ENCODE measurements at places on chromosomes 6 and 20.

DNA sequence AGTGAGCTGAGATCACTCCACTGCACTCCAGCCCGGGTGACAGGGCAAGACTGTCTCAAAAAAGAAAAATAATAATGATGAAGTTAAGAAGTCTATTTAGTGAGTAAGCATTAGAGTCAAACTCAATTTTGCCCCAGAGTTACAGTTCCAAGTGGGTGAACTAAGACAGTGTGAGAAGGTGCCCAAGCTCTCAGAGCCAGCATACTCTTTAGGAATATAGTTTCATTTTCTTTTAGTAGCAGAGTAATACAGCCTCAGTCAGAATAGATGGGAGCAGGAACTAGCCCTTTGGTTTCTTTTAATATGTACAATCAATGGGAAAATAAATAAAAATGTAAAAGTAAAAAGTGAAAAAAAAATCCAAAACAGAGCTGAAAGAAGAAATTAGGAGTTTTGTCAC is 87.0 kb upstream of the ADGRF1 start:
- peaks cover 13% of the 10 kb centered on the region for H3K4me1 ChIP-seq
- no peak for DNase-seq
- H3K4me3 ChIP-seq, result no peak overlapping the region
- no peaks in the 10 kb centered on the region for H3K27me3 ChIP-seq

DNA sequence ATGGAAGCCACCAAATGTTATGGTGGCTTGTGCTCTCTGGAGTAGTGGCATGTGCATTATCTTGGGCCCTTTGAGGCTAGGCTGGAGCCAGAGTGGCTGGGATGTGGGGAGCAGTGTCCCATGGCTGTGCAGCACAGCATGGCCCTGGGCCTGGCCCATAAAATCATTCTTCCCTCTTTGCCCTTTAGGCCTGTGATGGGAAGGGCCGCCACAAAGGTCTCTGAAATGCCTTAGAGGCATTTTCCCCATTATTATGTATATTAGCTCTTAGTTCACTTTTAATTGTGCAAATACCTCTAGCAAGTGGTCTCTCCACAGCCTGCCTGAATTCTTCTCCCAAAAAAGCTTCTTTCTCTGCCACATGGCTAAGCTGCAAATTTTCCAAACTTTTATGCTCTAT is 297.3 kb upstream of the IRAK1BP1 start:
- no peaks in the 10 kb centered on the region for H3K36me3 ChIP-seq
- H3K27me3 ChIP-seq, result no peaks in the 10 kb centered on the region
- DNase-seq, result no peak
- no peak overlapping the region for H3K27ac ChIP-seq

- DNase-seq, result no peak
- H3K27me3 ChIP-seq, result no peaks in the 10 kb centered on the region
- no peak overlapping the region for H3K27ac ChIP-seq
These were observed 239.8 kb downstream of the PTPRT start for GRCh38 chr20:42949950-42950349.

DNA sequence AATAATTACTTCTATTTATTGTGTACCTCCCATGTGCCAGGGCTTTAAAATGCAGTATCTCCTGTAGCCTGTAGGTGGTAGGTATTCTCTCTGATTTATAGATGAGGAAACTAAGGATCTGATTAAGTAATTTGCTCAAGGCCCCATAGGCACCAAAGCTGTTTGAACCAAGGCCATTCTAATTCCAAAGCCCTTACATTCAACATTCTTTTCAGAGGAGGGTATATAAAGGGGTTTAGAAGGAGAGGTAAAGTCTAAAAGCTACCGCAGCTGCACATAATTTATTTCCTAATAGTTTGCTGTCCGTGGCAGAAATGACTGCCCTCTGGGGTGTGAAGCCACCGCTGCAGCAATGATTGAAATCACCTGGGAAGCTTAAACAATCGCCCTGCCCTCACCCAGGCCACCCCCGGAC is 95.0 kb upstream of the FAM8A1 start:
- DNase-seq, result peak; percentile 51
- no peaks in the 10 kb centered on the region for H3K27me3 ChIP-seq
- H3K4me1 ChIP-seq, result peaks cover 7% of the 10 kb centered on the region
- no peak overlapping the region for H3K27ac ChIP-seq

GRCh38 chr20:49750611-49751396 is 37.1 kb upstream of the B4GALT5 start:
- no peaks in the 10 kb centered on the region for H3K36me3 ChIP-seq
- DNase-seq, result peak; percentile 10
- H3K4me1 ChIP-seq, result peaks cover 6% of the 10 kb centered on the region
- H3K27ac ChIP-seq, result no peak overlapping the region

- H3K4me1 ChIP-seq, result peaks cover 23% of the 10 kb centered on the region
- peak overlapping the region; percentile 79 for H3K27ac ChIP-seq
- H3K27me3 ChIP-seq, result no peaks in the 10 kb centered on the region
- H3K36me3 ChIP-seq, result no peaks in the 10 kb centered on the region
- DNase-seq, result peak; percentile 46
These were observed 475 bp upstream of the TMEM181 start for GRCh38 chr6:158559338-158559894.

DNA sequence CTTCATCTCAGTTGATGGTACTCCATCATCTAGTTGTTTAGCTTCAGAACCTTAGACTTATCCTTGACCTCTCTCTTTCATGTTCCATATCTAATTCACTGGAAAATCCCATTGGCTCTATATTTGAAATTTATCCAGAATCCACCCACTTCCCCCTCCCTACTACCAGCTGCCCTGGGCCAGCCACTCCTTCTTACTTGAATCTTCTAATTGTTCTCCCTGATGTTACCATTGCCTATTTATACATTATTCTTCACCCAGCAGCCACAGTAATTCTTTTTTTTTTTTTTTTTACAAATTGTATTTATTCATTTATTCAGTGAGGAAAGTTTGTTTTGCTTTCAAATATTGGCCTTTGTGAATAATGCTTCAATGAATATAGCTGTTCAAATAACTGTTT is 8.2 kb downstream of the SEC23B start:
- H3K4me1 ChIP-seq, result no peaks in the 10 kb centered on the region
- peaks cover 34% of the 10 kb centered on the region for H3K36me3 ChIP-seq
- no peaks in the 10 kb centered on the region for H3K27me3 ChIP-seq

DNA sequence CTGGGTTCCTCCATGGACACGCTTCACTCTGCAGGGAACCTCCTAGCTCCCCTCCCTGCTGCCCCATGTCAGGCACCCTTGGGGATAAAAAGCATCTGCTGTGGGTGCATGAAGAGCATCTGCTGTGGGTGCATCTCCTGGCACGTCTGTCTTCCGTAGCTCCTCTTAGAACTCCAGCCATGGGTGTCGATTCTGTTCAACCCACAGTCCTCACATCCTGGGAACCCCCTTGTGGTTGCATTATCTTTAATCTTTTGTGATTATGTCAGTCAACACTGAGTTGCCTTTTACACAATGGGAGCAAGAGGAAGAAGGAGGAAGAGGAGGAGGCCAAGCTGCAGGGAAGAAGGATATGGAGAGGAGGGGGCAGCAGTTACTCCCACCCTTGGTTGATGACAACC is 24.1 kb upstream of the CCR6 start:
- DNase-seq, result no peak
- no peaks in the 10 kb centered on the region for H3K36me3 ChIP-seq

GRCh38 chr6:170003027-170003426 is 251.6 kb downstream of the ERMARD start:
- no peaks in the 10 kb centered on the region for H3K4me1 ChIP-seq
- no peak for DNase-seq
- no peak overlapping the region for H3K4me3 ChIP-seq

GRCh38 chr6:46412662-46413061 is 78.6 kb downstream of the RCAN2 start:
- 0 out of 2 replicates have a peak, but pooled peaks cover 6% of the 10 kb centered on the region for H3K4me1 ChIP-seq
- H3K27me3 ChIP-seq, result no peaks in the 10 kb centered on the region
- H3K27ac ChIP-seq, result no peak overlapping the region
- no peak for DNase-seq
- H3K4me3 ChIP-seq, result no peak overlapping the region
- H3K36me3 ChIP-seq, result no peaks in the 10 kb centered on the region

GRCh38 chr6:2524090-2524489 is 226.6 kb downstream of the MYLK4 start:
- DNase-seq, result peak; percentile 15
- H3K36me3 ChIP-seq, result no peaks in the 10 kb centered on the region
- peaks cover 5% of the 10 kb centered on the region for H3K4me1 ChIP-seq

GRCh38 chr6:15521582-15521981 is 141.2 kb downstream of the DTNBP1 start:
- no peak overlapping the region for H3K4me3 ChIP-seq
- H3K4me1 ChIP-seq, result no peaks in the 10 kb centered on the region
- DNase-seq, result no peak

- DNase-seq, result no peak
- no peaks in the 10 kb centered on the region for H3K27me3 ChIP-seq
- peaks cover 8% of the 10 kb centered on the region for H3K4me1 ChIP-seq
- H3K27ac ChIP-seq, result no peak overlapping the region
- H3K4me3 ChIP-seq, result no peak overlapping the region
- H3K36me3 ChIP-seq, result no peaks in the 10 kb centered on the region
These were observed 66.2 kb downstream of the SESN1 start for GRCh38 chr6:109028439-109028838.

DNA sequence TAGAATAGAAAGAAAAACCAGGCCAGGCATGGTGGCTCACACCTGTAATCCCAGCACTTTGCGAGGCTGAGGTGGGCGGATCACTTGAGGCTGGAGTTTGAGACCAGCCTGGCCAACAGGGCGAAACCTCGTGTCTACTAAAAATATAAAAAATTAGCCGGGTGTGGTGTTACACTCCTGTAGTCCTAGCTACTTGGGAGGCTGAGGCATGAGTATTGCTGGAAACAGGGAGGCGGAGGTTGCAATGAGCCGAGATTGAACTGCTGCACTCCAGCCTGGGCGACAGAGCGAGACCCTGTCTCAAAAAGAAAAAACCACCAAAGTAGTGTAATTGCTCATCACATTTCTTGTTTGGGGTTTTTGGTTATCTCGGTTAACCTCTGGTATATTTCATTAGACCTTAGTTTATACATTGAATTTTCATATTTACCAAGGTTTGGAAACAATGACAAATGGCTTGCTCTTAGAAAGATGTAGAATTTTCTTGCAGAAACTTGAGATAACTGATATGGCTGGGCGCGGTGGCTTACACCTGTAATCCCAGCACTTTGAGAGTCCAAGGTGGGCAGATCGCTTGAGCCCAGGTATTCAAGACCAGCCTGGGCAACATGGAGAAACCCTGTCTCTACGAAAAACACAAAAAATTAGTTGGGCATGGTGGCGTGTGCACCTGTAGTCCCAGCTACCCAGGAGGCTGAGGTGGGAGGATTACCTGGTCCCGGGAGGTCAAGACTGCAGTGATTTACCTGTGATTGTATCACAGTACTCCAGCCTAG is 14.2 kb downstream of the ITCH start:
- no peaks in the 10 kb centered on the region for H3K4me1 ChIP-seq
- H3K27ac ChIP-seq, result no peak overlapping the region
- peaks cover 27% of the 10 kb centered on the region for H3K36me3 ChIP-seq
- H3K4me3 ChIP-seq, result no peak overlapping the region
- DNase-seq, result no peak

- H3K27me3 ChIP-seq, result peaks cover 5% of the 10 kb centered on the region
- no peak overlapping the region for H3K27ac ChIP-seq
- H3K36me3 ChIP-seq, result no peaks in the 10 kb centered on the region
These were observed 12.1 kb upstream of the TBXT start for GRCh38 chr6:166179704-166180103.

DNA sequence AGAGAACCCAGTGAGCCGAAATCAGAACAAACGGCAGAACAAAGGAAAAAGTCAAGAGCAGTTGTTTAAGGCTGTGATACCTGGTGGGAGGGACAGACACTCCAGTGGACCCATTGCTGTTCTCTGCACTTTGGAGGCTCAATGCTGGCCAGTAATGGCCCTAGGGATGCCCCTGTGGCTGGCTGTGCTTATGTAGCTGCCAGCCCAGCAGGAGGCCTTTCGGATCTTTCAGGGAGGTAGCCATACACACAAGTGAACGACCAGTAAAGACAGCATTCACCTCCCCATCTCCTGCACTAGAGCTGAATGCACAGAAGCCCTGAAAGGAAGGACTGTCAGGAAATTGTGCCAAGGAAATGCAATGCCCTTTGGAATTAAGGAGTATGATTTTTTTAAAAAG is 34.3 kb downstream of the GPLD1 start:
- no peak overlapping the region for H3K4me3 ChIP-seq
- DNase-seq, result no peak
- H3K4me1 ChIP-seq, result no peaks in the 10 kb centered on the region
- H3K27ac ChIP-seq, result no peak overlapping the region
- no peaks in the 10 kb centered on the region for H3K36me3 ChIP-seq

DNA sequence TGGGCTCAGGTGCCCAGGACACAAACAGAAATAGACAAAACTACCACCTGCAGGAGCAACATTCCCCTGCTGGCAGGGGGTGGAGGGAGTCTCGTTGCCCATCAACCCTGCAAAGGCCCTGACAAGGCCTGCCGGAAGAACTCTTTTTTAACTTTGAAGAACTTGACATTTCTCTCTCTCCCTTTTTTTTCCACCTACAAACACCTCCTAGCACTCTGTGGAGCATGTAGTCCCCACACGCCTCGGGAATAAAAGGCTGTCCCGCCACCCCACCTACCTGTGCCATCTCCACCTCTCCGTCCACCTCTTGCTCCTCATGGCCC is 54.8 kb downstream of the GNAS-AS1 start:
- no peak for DNase-seq
- peaks cover 35% of the 10 kb centered on the region for H3K27me3 ChIP-seq
- no peak overlapping the region for H3K27ac ChIP-seq
- H3K36me3 ChIP-seq, result no peaks in the 10 kb centered on the region
- no peaks in the 10 kb centered on the region for H3K4me1 ChIP-seq

DNA sequence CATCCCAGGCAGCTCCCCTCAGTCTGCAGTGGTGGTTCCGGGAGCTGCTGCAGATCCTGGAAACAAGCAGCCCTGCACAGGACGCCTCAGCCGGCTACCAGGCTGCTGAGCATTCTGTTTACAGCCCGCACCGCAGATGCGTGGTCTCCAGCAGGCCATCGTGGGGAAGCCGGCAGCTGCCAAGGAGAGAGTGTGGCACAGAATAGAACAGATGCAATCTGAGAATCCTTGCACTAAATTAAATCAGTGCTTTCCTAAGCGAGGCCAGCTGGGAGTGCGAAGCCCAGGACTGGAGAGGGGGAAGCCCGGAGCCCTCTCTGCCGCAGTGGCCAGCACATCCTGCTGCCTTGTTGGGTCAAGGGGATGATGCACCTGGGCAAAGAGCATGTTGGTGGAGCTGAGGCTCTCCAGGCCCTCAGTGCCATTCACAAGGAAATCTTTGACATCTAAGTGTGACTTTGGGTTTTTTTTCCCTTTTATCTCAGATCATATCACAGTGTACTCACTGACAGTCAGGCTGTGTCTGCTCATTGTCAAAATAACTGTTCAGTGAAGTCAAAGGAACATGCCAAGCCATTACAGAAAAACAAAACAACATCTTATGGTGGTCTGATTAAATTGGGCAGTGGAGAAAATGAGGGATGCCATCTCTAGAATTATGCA is 118.1 kb downstream of the SYNDIG1 start:
- no peaks in the 10 kb centered on the region for H3K27me3 ChIP-seq
- no peak for DNase-seq
- no peak overlapping the region for H3K4me3 ChIP-seq
- 0 out of 2 replicates have a peak, but pooled peaks cover 3% of the 10 kb centered on the region for H3K4me1 ChIP-seq
- H3K27ac ChIP-seq, result no peak overlapping the region

- H3K4me1 ChIP-seq, result peaks cover 34% of the 10 kb centered on the region
- no peak for DNase-seq
- no peak overlapping the region for H3K4me3 ChIP-seq
- no peak overlapping the region for H3K27ac ChIP-seq
These were observed 47.7 kb downstream of the NOL7 start for GRCh38 chr6:13662651-13663334.

Data from GM23248 (cell line).